Fibroblast of skin of left biceps (primary cell): ENCODE measurements at places on chromosomes 6 and 20.
A peak's percentile ranks its signal among the peaks of the same experiment; 100 is the strongest.

DNA sequence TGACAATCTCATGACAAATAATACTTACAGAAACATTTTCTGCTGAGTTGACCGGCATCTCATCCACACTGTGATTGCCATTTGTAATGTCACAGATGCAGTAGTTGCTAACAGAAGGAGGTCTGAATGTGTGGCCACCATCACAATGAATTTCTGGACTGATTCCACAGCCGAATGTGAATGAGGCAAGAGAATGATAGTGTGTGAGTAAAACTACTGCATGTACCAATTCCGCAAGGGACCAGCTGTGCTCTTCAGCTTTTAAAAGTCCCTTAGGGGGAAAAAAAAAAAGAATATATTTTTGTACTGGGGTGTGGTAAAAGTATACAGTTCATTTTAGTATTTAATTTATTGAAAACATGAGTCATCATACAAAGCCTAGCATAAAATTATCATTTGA lies 96.2 kb downstream of the SESN1 start:
- no peak for DNase-seq

DNA sequence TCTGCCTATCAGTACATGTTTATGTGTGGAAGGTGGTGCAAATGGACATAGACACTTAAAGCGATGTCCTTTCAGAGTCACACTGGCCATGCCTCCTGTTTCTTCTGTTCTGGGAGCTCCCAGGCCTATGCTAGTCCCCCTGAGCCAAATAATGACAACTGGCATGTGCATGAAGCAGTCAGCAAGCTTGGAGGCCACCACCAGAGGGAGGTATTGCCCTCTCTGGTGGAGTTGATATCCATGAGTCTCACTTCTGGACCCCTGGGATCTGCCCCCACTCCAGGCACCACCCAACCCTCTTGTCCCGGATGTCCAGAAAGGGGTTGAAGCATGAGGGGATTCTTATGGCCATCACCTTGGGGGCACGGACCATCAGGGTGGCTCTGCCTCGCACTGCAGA lies 172.2 kb downstream of the AIG1 start:
- DNase-seq: no peak

- no peak for DNase-seq
Measured at GRCh38 chr6:124577734-124578281, 384.4 kb upstream of the RNF217 start.

DNA sequence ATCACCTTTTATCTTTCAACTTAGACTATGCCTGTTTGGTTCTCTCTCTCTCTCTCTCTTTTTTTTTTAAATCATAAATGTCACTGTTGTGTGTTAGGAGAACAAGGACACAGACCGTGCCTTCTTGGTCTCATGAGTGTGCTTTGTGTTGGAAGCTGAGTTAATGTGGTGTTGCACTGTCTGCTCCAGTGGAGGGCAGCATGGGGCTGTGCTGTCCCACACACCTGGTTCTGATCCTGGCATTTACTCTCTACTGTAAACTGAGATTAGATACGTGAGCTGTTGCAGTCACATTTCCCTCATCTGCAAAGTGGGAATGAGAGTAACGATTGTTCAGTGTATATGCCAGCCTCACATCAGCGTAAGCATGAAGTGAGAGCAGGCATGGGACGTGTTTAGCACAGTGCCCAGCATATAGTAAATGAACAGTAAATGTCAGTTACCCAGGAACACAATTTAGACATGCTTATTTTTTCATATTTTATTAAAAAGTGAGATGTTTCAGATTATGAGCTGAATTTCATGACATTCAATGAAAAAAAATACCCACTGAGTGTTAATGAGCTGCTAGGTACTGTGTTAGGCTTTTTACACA lies 161.1 kb downstream of the FARS2 start:
- DNase-seq: no peak

- no peak for DNase-seq
Measured at GRCh38 chr6:119255492-119255891, 94.1 kb downstream of the MAN1A1 start.

- DNase-seq: peak; percentile 12
Measured at GRCh38 chr20:55160037-55160436, 684.6 kb downstream of the DOK5 start.

GRCh38 chr20:17873410-17874270 lies 95.0 kb downstream of the SNX5 start:
- DNase-seq: peak; percentile 95

- DNase-seq: no peak
Measured at GRCh38 chr20:36904690-36905089, 28.8 kb downstream of the TLDC2 start.

- no peak for DNase-seq
Measured at GRCh38 chr6:16267428-16268263, 29.3 kb downstream of the GMPR start.

DNA sequence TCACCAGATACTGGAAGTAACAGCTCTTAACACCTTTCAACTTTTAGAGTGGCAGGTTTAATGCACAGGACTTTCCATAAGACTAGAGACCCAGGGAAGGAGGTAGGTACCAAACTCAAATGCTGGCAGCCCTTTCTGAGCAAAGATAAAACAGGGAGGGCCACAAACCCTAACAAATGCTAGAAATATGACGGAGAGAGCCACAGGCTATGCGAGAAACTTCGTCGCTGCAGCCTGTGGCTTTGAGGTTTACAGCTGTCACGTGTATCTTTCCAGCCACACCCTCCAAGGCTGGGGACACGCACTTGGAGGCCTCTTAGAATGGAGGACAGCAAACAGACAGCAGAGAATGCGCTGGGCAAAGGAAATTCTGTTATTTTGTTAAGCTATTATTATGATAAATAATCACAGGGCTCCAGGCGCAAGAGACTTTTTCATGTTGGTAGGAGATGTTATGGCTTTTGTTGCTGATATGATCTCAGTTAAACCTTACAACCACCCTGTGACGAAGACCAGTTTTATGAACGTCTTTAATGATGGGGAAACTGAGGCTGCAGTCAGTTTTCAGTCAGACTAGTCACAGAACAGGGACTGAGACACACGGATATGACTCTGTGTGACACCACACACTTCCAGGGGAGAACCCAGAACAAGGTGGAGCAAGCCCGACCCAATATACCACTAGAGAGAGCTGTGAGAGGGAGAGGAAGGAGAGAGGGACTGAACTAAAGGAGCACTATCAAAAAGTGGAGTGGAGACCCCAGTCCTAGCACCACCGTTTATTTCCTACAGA lies 2.0 kb downstream of the TRAM2 start:
- no peak for DNase-seq

DNA sequence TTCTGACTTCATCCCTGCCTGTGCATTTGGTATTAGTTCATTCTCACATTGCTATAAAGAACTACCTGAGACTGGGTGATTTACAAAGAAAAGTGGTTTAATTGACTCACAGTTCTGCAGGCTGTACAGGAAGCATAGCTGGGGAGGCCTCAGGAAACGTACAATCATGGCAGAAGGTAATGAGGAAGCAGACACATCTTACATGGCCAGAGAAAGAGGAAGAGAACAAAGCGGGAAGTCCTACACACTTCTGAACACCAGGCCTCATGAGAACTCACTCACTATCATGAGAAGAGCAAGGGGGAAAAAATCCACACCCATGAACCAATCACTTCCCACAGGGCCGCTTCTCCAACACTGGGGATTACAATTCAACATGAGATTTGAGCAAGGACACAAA lies 303.9 kb downstream of the CBLN4 start:
- no peak for DNase-seq

DNA sequence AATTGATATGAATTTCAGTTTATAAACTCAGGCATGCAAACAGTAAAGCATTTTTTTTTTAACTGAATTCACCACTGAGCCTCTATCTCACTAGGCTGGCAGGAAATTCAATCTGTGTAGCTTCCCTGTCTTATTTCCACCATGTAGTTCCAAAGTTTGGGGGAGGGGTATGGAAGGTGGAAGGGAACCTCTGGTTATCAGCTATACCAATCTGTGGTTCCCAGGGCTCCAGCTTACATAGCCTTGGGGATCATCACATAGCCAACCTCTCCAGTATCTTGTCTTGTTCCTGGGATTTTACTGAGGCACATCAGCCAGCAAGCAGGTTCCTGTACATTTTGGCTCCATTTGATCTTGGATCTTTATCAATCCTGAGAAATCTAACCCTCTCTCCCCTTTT lies 15.6 kb downstream of the RAD21L1 start:
- DNase-seq: no peak

DNA sequence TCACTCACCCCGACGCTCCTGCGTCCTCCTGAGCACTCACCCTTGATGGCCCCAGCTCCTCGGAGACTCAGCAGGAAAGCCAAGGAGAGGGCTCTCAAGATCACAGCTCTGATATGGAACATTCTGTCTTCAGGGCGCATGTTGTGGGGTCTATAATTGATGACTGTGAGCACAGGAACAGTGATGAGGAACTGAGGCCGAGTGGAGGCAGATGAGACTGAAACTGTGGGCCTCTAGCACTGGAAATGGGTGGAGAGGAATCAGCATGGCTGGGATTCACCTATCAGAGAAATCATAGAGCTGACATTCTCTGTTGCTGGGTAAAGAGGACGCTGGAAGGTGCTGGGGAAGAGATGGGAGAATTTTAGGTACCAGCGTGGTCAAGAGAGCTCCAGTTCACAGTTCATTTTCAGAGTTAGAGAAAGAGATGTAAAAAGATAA lies at the start of gene HLA-DPA1:
Gene HLA-DPA1 (minus strand): TSS at position 219 of the 441 bp plus-strand sequence.
- no peak for DNase-seq

- DNase-seq: no peak
Measured at GRCh38 chr20:25009218-25010145, 16.9 kb upstream of the APMAP start.

GRCh38 chr20:46708172-46708860 lies 1.1 kb upstream of the SLC2A10 start:
- no peak for DNase-seq

- DNase-seq: peak; percentile 25
Measured at GRCh38 chr6:152124429-152125074, 317.1 kb downstream of the ESR1 start.

GRCh38 chr20:57840066-57840465 lies 130.3 kb upstream of the PMEPA1 start:
- no peak for DNase-seq

DNA sequence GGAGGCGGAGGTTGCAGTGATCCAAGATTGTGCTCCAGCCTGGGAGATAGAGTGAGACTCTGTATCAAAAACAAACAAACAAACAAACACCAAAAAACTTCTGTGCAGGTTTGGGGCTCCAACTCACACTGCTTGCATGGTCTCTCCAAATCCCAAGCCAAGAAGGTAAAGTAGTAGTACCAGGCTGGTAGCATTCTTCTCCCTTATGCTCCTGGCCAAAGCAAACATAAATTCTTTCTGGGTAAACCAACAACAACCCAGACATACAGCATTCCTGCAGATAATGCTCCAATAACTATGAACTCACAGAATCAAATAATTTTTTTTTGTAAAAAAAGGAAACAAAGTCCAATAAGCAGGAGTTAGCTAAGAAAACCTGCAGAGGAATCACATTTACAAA lies 57.8 kb upstream of the KLHL31 start:
- DNase-seq: no peak

GRCh38 chr6:110414669-110415068 lies 706 bp downstream of the DDO start:
- DNase-seq: no peak

DNA sequence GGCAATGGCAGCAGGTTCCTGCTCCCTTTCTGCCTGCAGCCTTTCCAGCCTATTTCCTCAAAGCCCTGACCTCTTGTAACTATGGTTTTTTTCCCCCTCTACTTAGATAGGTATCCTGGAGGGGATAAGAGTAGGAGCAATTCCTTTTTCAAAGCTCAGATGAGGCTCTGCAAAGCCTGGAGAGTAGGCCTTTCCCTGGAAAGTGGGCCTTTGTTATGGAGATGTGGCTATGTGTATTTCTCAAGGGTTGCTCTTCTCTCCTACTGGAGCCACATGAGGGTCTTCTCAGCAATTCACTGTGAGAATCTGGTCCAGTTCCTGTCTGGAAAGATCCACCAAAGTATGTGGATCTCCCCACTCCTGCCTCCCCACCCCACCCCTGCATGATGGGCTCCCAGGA lies 96.0 kb downstream of the DTD1 start:
- no peak for DNase-seq

GRCh38 chr6:3721810-3722621 lies 29.5 kb downstream of the PXDC1 start:
- peak; percentile 49 for DNase-seq

- no peak for DNase-seq
Measured at GRCh38 chr6:42021847-42022754, 28.2 kb upstream of the TAF8 start.

GRCh38 chr6:108944707-108945680 lies 96.8 kb downstream of the ARMC2 start:
- peak; percentile 76 for DNase-seq

- no peak for DNase-seq
Measured at GRCh38 chr6:160051390-160051789, 70.2 kb upstream of the SLC22A1 start.
